Naive thymus-derived CD8-positive, alpha-beta T cell (primary cell): ENCODE measurements at places on chromosomes 11 and 22.

DNA sequence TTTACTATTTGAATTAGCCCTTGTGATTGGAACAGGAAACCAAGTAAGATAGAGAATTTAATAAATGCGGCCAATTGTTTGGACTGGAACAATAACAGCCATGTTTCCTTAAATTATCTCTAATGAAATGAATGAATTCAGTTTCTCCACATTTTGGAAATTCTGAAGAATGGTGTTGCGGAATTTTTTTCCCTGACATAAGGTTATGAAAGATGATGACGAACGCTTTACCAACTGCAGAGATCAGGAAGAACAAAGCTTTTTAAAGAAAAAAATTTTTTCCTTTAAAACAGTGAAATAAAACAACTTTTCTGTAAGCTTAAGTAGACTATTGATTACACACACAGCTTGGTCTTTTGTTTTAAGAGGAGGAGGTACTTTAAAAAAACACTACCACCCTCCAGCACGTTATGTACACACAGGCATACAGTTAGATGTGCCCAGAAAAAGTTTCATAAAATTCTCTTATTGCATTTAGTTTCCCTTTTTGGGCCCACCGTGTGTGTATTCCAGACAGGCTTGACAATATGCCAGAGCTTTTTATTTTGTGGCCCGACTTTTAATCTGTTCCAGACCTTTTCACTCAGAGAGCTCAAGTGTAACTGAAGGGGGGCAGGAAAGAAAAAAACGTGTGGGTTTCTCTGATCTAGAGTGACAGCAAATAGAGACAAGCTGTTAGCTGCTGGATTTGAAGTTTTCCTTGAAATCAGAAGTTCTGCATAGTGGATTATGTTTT lies 77.3 kb downstream of the YAP1 start:
- DNase-seq, result no peak

GRCh38 chr11:32331098-32331497 lies 104.2 kb downstream of the WT1 start:
- DNase-seq, result no peak

- DNase-seq, result no peak
Measured at GRCh38 chr11:73498343-73498742, 99.6 kb downstream of the FAM168A start.

- DNase-seq, result no peak
Measured at GRCh38 chr11:99632969-99633368, 612.2 kb downstream of the CNTN5 start.

DNA sequence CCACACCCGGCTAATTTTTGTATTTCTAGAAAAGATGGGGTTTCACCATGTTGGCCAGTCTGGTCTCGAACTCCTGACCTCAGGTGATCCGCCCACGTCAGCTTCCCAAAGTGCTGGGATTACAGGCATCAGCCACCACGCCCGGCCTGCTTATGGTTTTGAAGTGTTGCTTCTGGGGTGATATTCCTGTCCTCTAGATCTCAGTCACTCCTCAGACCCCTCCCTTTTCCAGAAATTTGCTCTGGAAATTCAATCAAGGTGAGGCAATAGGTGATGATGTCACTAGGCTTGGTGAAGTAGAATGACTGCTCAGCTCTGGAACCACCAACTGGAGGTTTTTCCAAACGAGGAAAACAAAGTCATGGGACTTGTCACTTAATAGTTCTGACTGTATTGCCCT lies 36.6 kb upstream of the CREB3L1 start:
- DNase-seq, result no peak

DNA sequence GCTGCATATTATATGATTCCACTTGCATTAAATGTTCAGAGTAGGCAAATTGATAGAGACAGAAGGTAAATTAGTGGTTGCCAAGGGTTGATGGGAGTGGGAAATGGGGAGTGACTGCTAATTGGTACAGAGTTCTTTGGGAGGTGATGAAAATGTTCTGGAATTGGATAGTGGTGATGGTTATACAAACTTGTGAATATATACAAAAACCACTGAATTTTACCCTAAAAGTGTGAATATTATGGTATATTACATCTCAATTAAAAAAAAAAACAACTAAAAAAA lies 52.5 kb downstream of the ARRB1 start:
- no peak for DNase-seq

- DNase-seq, result no peak
Measured at GRCh38 chr11:95055283-95055897, 6.2 kb downstream of the KDM4F start.

DNA sequence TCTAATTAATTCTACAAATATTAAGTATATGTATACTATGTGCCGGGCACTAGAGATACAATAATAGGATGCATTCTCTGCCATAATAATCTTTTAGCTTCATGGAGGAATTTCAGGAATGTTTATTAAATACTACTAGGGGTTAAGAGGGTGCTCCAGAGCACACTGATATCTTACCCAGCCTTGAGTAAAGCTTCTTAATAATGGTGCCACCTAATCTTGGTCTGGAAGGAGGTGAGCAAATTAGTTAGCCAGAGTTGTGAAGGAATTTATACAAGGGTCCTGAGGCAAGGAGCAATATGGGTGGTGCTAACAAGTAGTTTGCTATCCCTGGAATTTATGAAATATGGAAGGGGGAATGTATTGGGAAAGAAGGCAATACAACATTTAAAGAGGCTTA lies 21.7 kb downstream of the ELP4 start:
- no peak for DNase-seq

DNA sequence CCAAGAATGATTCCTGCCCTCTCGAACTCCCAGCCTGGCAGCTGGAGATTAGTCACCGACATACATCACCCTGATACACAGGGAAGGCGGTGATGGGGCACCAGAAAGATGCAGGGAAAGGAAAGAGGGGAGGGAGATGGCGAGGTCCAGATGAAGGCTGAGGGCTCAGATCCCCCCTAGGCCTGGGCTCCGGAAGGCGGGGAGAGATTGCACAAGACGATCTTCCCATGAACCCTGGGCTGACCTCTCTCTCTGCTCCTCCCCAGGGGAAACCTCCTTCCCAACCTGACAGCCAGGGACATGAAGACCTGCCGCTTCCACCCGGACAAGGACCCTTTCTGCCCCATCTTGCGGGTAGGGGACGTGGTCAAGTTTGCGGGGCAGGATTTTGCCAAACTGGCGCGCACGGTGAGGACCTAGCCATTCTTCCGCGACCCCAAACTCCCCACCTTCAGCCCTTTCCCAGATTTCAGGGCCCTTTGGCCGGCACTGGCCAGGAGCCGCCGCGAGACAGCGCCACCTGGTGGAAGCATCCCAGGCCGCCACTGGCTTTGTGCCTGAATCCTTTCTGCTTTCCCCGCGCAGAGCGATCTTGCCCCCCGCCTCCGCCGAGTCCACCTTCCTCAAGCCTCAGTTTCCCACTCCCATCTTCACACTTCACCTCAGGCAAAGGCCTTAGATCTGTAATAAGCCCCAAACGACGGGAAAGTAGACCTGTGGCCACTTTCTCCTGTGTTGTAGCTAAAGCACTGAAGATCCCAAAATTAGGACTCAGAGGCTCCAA lies 11.5 kb downstream of the P2RX3 start:
- peak; percentile 51 for DNase-seq

DNA sequence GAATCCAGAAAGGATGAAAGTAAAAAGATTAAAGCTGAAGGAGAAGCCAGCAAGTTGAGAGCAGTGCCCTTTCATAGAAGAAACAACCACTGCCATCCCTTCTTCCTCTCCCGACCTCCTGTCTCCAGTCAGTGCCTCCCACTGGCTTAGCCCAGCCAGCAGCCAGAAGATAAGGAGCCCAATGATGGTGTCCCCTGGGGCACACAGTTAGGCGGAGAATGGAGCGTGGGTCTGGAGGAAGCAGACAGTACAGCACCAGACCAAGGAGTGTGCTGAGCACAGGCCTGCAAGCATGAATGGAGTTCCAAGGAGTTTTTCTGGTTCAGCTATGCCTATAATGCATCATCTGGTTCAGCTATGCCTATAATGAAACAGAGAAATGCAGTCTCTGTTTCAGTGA lies 54.3 kb upstream of the TNRC6B start:
- DNase-seq, result no peak

DNA sequence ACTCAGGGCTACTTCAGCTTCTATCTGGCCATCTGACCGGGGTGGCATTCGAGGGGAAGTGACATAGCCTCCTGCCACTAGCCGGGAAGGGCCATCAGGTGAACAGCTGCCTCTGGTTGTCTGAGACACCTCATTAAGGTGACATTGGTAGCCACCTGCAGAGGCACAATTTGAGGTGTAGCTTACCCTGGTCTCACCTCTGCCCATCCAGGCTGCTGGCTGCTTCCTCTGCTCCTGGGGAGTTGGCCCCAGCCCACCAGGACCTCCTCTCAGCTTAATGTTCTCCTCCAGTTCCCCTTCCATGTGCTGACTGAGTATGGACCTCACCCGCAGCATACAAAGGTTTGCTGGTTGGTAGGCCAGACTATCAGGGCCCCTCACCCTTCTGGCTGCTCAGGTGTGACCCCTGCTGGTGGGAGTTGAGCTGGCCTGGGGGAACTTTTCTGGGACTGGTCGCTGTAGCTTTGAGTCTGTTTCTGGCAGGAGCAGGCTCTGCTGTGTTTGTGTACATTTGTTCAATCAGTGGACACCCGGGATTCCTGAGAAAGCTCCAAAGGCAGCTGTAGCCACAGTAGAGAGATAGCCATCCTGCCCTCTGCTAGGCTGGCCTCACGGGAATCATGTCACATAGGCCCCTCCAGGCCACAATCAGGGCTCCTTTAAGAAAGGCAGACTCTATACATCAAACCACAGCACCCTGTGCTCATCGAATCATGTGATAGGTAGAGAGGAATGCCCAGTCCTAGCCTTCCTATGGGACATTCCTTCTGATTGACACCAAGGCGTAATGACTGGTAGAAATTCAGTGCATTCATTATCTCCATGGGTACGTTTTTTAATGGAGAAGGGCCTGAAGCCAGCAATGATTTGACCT lies 295.1 kb upstream of the PLET1 start:
- peak; percentile 47 for DNase-seq

DNA sequence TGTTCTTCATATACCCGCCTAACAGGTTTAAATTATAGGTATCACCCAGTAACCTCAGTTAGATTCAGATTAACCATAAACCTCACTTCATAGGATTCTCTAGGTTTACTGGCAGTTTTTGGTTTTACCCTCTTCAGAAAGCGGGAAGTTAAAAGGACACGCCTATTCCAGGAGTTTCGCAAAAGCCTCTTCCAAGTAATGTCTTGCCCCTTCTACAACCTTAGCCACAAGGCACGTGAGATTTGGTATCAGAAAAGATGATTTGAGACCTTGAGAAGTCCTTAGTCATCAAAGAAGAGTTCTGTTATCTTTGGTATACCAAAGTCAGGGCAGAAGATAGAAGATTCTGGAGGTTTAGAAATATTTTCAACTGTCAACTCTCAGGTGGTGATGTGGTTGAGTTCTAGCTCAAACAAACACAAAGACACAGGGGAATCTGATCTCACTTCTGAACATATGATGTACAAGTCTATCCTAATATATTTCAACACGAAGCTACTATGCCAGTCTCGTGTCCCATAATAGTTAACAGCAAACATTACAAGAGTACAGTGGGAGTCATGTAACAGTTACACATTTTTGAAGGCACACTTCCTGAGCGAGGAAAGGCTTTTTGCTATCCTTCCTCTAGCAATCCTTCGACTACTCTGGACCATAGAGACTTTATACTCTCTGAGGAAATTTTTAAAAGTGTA lies 103.5 kb downstream of the USP35 start:
- DNase-seq, result no peak

GRCh38 chr11:76119032-76119431 lies 87.3 kb downstream of the WNT11 start:
- DNase-seq, result no peak

- DNase-seq, result no peak
Measured at GRCh38 chr11:23995891-23996290, 501.0 kb upstream of the LUZP2 start.

GRCh38 chr11:70433038-70433437 lies 34.7 kb downstream of the CTTN start:
- no peak for DNase-seq

- no peak for DNase-seq
Measured at GRCh38 chr11:108670451-108670850, 5.6 kb downstream of the DDX10 start.

- DNase-seq, result no peak
Measured at GRCh38 chr11:64675450-64676260, 47.3 kb downstream of the NRXN2 start.

DNA sequence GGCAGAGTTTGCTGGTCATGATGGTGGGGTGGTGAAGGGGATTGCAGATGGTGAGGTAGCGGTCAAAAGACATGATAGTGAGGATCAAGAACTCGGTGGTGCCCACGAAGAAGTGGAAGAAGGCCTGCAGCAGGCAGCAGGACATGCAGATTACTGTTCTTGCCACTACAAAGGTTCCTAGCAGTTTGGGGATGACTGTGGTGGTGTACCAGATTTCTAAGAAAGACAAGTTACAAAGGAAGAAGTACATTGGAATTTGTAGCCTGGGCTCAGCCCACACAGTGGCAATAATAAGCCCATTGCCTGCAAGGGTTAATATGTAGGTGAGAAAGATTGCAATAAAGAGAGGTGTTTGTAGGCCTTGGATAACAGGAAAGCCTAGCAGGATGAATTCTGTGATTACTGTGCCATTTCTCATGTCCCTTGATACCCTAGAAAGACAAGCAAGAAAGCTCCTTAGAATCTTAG lies at the start of gene OR6X1:
Gene OR6X1 (minus strand): TSS at position 418 of the 468 bp plus-strand sequence. CDS start 0 bp downstream, at position 418.
- no peak for DNase-seq

GRCh38 chr11:92506809-92507336 lies 282.3 kb downstream of the FAT3 start:
- no peak for DNase-seq

- DNase-seq, result no peak
Measured at GRCh38 chr22:17980015-17980590, 44.3 kb downstream of the MICAL3 start.

- no peak for DNase-seq
Measured at GRCh38 chr11:120108785-120109168, 29.1 kb downstream of the TRIM29 start.

DNA sequence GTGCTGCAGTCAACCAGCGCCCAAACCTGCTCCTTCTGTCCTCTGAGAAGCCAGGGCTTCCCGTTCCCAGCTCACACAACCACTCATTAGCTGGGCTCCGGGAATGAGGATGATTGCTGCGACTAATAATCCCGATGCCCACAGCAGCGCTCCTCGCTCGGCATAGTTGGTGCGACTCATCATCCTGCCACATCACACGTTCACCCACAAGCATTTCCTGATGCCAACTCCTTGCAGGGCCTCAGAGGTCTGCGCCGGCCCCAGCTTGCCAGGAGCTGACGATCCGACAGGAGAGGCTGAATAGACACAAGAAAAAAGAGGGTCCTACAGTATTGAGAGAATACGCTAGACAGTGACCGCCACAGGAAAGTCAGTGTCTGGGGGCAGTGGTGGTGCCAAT lies 10.6 kb upstream of the CSNK1E start:
- no peak for DNase-seq
